ENCODE measurements at places on chromosomes 7 and 10.

DNA sequence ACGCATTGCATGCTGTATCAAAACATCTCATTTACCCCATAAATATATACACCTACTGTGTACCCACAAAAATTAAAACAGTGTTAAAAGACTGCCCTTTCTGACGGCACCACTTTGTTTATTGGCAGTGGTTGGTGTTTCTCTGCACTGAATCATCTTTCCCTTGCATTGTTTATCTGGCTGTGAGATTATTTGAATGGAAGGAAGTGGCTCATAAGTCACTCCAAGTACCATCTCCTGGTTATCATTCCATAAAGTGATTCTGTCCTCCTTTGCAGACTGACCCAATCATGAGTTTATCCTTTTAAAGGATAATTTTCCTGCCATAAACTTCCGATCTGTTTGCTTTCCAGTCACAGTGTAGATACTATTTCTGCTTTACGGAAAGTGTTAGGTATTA is 183.8 kb downstream of the CAMK1D start:
- no peak for DNase-seq

DNA sequence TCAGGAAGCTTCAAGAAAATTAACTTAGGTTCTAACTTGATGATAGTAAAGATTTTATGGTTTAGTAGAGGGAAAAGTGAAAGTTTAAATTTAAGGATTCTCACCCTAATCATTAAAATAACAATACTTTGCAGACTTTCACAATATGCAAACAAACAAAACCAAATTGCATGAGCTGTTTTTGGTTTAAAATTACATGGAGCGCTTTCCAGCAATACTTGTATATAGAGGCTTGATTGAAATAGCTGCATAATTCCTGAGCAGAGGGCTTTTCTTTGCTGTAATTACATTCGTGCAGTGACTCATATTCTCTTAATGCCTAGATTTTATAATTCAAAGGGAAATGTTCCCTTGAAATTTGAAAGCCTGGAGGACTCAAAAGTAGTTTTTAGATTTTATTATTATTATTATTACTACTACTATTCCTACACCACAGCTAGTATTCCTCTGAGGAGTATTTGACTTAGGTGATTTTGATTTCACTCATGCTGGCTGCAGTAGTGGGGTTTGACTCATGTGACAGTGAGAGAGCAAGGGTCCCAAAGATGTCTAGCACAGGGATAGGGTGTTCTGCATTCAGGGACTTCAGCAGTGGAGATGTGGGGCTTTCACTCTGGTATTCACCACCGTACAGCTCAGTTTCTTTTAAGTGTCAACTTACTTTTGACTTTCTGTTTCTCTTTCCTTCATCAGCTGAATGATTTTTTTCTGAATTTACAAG is 138.1 kb downstream of the ADAM22 start:
- no peak for DNase-seq

DNA sequence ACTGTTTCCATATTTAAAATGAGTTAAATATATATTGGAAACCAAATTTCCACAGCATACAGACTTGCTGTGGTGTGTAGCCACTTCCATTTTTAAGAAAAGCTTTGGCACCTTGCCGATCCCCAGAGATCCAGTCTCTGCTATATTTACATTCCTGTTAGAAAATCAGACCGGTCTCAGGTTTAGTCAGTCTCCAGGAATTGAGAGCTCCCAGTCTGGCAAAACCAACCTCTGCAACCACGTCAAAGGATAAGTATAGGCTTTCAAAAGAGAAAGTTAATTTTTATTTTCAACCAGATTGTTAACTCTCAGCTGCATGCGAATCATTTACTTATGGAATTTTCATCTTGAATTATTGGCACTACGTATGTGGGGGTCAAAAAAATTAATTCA is 28.2 kb downstream of the PUS7 start:
- DNase-seq = no peak

DNA sequence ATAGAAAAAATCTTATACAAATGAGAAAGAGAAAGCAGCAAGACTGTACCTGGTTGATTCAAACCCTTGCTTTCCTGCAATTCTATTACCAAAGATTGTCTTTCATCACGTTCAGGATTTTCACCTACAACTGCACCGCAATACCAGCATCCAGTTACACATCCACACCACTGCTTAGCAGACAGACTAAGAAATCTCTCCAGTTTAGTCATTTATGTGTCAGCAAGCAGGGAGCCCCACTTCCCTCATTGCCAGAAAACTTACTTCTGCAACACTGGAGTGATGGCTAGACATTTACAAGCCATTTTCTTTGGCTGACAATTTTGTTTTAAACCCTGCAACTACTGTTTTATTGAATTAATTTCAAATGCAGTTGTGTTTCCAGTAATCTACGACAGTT is 359.6 kb upstream of the MEOX2 start:
- DNase-seq = no peak

GRCh38 chr10:11204351-11204942 is 186.8 kb downstream of the CELF2 start:
- DNase-seq = peak; percentile 67

DNA sequence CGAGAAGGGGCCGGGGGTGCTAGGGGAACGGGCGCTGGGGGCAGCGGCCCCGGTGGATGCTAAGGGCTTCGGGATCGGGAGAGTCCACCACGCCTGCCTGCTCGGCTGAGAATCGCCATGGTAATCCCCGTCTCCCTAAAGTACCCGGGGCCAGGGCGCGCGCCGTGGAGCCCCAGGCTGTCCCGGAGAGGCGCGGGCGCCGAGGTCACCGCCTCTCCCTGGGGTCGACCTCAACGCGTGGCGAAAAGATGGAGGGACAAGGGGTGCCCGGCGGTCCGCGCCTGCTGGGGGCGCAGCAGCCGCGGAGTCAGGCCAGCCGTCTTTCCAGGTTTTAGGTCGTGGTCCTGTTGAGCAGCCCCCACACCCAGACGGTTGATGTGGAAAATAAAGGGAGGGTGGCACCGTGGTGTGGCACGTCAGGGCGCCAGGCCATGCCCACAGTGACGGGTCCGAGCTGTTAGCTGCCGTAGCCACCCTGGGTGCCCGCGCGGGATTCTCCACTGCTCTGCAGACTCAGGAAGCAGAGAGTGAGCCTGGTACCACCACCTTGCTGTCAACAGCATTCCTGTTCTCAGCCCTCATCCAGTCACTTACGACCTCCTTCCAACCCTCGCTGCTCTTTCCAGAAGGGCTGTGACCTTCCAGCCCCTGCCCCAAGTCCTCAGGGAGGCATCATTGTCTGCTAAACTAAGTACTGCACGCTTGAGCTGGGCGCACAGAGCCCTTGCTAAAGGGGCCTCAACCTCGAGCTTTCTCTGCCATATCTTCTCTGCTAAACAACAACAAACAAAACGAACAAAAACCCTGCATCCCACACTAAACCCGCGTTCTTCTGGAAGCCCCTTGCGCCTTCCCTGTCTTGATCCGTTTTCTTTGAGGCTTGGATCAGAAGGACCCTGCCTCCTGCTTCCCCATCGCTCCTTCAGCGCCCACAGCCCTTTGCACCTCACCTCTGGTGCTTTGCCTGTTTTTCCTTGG is 666 bp downstream of the SMKR1 start:
- peak; percentile 86 for DNase-seq

DNA sequence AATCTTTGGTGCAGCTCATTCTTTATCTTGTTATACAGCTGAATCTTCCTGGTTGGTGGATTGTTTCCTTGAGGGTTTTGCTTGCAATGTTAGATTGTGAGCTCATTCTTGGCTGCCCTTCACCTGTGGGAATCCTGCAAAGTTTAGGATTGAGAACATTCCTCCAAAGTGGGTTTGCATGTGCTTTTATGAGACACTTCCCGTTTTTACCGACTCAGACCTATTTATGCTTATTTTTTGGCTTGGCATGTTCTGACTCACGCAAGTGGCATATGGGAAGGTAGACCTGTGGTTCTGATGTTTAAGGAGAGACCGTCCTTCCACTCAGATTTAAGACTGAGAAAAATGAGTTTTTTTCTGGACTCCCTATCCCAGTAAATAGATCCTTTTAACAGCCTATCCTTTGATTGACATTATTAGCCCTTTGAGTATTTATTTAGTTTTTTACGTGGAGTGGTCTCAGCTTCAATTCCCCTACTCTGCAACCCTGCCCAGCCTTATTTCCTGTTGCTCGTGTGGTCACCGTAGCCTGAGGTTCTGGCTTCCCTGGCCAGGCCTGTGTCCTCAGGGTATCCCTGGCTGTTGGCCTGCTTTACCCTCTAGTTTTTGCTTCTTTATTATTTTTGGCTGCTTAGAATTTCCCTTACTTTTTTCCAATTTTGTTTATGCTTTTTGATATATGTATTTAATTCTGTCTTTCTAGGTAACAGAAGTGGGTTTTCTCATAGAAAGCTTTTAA is 13.4 kb upstream of the PRF1 start:
- DNase-seq = no peak

GRCh38 chr10:101646364-101646763 is 48.6 kb downstream of the FBXW4 start:
- DNase-seq = peak; percentile 35

GRCh38 chr10:91200314-91201212 is 19.9 kb upstream of the PCGF5 start:
- no peak for DNase-seq

GRCh38 chr7:56174346-56174874 is 58.2 kb upstream of the NUPR2 start:
- peak; percentile 15 for DNase-seq

- DNase-seq = peak; percentile 92
Observed at GRCh38 chr7:99365318-99366141, 9.0 kb upstream of the ARPC1B start.

- DNase-seq = peak; percentile 87
Observed at GRCh38 chr10:132536877-132537683, 507 bp upstream of the INPP5A start.

GRCh38 chr7:133556048-133556447 is 303.2 kb downstream of the EXOC4 start:
- no peak for DNase-seq

- DNase-seq = no peak
Observed at GRCh38 chr10:99681553-99681952, 22.2 kb downstream of the ENTPD7 start.

DNA sequence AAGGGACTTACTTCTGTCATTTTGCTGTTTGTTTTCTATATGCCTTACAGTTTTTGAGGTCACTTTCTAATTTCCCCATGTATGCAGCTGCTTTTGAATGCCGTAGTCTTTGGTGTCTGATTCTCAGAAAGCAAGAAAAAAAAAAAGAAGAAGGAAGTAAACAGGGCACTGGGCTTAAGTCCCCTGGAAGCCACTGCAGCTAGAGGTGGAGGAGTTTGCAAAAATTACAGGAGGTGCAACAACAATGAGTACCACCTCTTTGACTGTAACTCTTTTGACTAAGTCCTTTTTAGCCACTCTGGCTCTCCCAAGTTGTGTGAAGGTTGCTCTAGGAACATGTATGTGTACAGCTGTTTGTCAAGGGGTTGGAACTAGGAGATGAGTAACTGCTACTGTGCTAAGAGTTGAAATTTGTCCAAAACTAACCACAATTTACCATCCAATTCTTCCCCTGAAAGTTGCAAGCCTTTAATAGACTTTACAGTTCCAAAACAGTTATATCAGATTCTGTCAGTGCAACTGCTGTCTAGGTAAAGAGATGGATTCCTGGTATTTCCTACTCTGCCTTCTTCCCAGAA is 588.0 kb upstream of the LRRN3 start:
- no peak for DNase-seq

GRCh38 chr10:45427262-45427969 is 53.4 kb downstream of the ALOX5 start:
- peak; percentile 54 for DNase-seq

GRCh38 chr7:13692548-13692947 is 296.9 kb downstream of the ETV1 start:
- DNase-seq = no peak

GRCh38 chr7:139396323-139396951 is 36.7 kb downstream of the LUC7L2 start:
- no peak for DNase-seq

- no peak for DNase-seq
Observed at GRCh38 chr7:139960157-139960556, 102.6 kb downstream of the PARP12 start.

Measured in H7 (cell line).